ENCODE measurements at places on chromosomes 11 and 22.
A peak's percentile ranks its signal among the peaks of the same experiment; 100 is the strongest.

DNA sequence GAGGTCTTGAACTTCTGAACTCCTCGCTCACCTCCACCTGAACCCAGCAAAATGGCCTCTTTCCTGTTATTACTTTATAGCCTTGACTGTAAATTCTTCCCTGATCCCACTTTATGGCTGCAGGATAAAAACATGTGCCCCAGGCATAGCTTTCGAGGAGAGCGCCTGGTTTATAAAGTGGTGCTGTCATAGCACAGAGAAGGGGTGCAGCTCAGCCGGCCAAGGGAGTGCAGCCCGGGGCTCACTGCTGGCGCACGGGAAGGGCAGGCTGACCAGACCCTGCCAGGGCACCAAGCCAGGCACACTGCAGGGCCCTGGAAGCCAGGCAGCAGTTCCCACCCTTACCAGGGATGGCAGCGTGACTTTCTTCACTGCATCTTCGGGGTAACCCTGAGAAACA lies 50.9 kb downstream of the ISX start:
- DNase-seq = peak; percentile 15

- no peak for DNase-seq
Observed at GRCh38 chr11:60844870-60845221, 2.9 kb downstream of the CCDC86 start.

- no peak for DNase-seq
Observed at GRCh38 chr11:119708384-119708783, 20.6 kb downstream of the NECTIN1 start.

DNA sequence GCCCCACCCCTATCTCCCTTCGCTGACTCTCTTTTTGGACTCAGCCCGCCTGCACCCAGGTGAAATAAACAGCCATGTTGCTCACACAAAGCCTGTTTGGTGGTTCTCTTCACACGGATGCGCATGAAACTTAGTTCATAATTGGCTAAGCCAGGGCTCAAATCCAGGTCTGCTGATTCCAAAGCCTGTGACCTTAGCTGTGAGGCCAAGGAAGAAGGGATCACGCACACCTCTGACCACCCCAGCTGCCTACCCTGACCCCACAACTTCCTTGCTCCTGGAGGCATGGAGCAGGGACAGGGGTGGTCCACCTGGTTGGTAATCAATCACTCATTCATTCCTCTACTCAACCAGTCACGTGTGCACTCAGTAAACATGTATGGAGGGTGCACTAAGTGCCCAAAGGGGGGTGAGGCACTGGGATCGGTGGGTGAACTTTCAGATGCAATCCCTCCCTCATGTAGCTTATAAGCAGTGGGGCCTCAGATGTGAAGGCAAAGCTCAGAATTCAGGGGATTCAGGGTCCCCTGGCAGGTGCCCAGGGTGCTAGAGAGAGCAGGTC lies 10.3 kb downstream of the FXYD2 start:
- DNase-seq = no peak

DNA sequence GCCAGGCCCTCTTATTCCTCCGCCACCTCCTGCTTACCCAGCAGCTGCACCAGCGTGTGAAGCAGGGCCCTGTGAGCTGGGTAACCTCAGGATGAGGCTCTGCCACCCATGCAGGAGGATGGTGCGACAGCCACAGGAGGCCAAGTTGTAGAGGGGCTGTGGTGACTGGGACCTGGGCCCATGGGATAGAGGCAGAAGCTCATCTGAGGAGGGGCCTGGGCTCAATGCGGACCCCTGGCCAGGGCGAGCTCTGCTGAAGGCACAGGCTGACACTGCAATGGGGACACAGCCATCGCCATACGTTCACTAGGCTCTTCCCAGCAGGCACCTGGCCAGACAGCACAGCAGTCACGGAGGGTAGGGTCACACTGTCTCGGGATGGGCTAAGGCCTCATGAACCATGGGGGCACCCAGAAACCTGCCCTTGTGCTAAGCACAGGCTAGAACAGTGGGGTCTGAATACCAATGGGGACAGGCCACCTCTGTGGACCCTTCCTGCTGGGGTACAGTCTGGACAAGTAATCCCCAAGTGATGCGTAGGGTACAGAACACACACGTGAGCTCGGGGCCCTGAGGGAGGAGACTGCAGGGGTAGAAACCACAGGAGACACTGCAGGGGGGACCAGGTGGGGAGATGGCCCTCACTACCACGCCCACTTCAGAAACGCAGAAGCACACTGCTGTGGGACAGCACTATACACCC lies 35.3 kb downstream of the GNB1L start:
- DNase-seq = no peak

GRCh38 chr11:132022733-132023478 lies 652.5 kb downstream of the NTM start:
- no peak for DNase-seq

DNA sequence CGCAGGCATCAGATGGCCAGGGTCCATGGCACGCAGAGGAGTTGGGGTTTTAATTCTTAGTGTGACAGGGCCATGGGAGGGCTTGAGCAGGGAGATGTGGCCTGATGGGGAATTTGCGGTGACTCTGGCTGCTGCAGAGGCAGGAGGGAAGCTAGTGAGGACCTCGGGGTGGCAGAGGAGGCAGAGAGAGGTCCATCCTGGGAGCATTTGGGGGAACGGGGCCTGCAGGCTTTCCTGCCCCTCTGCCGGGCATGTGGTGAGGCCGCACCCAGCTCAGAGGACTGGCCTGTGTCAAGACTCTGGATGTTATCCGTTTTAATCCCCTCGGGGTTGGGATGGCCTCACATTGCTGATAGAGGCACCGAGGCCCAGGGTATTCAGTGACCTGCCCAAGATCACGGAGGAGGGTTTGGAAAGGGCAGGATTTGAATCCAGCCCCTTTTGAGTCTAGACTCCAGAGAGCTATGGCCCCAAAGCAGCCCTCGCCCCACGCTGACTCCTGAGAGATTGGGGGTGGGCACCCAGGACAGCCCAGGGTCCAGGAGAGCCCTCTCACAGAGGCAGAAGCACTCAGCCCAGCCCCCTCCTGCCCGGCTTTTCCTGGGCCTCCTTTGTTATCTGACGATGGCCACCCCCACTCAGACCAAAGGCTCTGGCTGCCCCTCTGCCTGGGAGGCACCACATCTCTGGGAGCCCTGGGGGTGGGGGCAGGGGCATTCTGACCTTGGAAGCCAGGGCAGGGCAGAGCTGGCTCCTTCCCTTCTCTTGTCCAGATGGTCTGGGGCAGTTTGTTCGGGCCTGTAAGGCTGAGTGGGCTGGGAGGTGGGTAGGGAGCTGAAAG lies 13.9 kb downstream of the MGAT3 start:
- DNase-seq = no peak

- no peak for DNase-seq
Observed at GRCh38 chr11:126034933-126035425, 27.7 kb downstream of the CDON start.
